Effector memory CD8-positive, alpha-beta T cell (primary cell): ENCODE measurements at places on chromosomes 2 and 18.
A peak's percentile ranks its signal among the peaks of the same experiment; 100 is the strongest.

DNA sequence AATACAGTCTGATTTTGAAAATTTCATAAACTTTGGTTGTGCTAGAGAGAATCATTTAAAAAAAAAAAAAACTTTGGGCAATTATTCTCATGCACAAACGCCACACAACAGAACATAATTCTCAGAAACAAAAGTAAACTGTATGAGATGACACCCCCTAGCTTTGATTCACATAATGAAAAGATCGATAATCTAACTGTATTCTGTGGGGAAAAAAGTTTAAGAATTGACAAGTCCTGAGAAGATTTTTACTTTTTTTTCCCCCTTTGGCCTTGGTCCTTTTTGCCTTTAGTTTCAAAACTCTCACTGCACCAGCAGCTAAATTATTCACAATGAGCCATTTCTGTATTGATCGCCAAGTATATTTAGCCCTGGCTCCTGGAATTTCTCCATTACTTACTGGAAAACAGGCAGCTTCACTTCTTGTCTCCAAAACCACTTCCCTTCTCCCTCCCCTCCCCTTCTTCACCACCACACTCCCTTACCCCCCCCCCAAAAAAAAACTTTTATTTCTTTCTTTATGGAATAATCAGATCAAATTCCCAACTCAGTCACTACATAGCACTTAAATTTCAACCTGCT lies 2.0 kb downstream of the IKZF2 start:
- DNase-seq, result no peak

- no peak for DNase-seq
Measured at GRCh38 chr2:55419233-55419678, 400 bp downstream of the CCDC88A start.

DNA sequence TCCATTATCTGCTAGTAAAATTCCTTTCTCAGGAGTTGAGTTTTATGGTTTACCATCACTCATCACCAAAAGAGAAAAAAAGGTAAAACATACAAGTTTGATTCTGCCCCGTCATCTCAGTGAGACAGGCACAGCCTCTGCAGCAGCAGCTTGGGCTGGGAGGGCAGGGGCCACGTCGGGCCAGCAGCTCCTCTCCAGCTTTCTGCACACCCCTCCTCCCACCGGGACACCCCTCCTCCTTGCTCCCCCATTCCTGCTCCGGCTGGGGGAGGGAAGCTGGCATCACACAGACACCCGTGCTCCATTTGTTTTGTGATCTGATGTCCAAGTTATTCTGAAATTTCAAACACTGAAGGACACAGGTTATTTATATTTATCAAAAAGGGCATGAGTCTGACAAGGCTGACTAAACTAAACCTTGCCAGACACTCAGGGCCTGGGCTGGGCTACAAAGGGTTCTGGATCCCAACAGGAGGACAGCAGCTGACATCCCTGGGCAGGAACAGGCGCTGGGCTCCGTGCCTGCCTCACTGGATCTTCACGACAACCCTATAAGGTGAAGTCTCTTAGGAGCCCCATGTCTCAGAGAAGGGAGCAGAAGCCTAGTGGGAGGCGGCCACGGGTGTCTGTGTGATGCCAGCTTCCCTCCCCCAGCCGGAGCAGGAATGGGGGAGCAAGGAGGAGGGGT lies 71.4 kb downstream of the HDAC4 start:
- no peak for DNase-seq

DNA sequence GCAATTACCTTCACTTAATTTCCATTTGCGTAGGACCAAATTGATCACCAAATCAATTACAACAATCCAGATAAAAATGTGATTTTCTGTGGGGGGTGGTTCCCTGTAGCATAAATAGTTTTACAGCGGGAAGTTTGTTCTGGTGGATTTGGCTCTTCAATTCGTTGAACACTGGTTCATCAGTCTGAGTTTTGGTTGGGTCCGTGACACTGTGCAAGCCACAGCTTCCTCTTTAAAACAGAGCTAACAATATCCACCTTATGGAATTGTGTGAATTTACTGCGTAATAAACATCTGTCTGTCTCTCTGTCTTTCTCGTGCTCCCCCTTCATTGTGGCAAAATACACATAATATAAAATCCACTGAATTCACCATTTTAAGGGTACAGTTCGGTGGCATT lies 310.8 kb downstream of the TGIF1 start:
- no peak for DNase-seq

DNA sequence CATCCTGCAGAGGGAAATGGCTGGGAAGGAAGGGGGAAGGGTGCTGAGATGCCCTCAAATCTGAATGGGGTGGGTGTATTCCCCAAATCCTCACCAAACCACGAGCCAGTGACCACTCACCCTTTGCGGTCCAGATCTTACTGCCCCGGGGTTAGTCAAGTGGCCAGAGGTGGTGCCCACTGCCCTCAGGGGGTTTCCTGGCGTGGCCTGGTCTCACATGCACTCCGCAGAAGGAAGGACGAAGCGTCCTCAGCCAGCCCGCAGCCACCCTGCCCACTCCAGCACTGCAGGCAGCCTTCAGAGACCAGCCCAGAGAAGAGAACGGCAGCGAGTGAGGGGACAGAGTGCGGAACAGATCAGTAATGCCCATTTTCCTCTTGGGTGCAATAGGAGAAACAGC lies 50.4 kb downstream of the IL1RL2 start:
- no peak for DNase-seq

DNA sequence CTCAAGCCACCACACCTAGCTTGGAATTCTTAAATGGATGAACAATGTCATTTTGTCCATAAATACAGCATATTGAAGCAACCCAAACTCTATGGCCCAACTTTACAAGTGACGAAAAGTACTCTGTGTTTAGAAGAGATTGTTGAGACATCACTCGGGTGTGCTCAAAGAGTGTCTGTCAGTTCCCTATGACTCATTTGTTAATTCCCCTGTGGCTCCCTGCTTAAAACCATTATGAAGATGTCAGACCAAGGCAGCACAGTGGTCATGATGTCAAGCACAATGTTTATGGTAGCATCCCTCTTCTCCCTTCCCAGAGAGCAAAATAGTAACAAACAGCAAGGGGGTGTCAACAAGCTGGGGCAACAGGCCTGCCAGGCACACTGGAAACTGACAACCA lies 3.0 kb downstream of the LYG1 start:
- no peak for DNase-seq

- DNase-seq, result no peak
Measured at GRCh38 chr18:7598167-7599047, 31.3 kb downstream of the PTPRM start.

GRCh38 chr2:98698896-98699295 lies 32.0 kb downstream of the MGAT4A start:
- no peak for DNase-seq

DNA sequence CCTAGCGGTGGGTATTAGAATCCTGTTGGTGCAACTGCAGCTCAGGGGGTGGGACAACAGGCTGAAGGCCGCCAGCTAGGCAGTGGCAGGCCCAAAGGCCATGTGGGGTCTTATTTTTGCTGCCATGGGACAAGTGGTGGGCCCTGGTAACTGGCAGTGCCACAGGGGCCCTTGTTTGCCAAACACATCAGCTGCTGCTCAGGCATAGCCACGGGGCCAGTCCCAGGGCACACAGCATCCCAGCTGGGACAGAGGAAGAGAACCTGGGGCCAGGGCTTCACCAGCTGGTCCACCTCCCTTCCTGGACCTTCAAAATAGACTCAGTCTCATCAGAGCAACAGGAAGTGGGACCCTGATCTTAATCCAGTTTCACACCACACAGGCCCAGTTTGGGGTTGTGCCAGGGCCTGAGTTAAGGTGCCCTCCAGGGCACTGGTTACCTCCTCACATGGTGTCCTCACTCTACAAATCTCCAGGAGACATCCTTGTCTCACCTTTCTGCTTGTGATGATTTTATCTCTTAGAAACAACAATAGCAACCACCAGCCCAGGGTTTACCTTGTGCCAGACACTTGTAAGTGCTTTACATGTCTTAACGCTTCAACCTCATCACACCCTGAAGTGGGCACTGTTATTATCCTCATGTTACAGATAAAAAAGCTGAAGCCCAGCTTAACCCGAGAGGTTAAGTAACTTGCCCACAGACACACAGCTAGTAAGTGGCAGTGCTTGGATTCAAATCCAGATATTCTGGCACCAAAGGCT lies 98.5 kb downstream of the GYPC start:
- no peak for DNase-seq

DNA sequence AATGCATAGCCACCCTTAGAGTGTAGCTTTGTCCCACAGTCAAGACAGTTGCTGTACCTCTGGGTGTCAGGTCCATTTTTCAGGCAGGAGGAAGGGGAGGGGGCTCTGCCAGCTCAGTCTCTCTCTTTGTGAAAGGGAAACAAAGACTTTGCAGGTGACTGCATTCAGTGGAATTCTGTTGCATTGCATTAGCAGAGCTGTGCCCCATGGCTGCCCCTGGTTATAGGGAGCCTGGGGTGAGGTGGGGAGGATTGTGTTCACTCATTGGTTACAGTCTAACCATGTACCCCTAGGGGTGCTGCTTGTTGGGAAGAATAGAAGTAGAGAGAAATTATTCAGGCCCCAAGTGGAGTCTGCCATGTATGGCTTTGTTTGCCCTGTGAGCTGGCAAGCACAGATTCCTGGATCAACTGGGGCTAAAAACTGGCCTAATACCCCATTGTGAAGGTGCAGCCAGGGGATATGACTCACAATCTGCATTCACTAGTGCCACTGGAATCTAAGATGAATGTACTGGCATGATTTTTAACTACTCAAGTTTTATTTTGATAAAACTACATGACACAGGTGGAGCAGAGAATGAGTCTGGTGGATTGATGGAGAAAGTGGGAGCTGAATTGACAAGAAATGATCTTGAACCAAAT lies 118.4 kb downstream of the SH3BP4 start:
- DNase-seq, result no peak

DNA sequence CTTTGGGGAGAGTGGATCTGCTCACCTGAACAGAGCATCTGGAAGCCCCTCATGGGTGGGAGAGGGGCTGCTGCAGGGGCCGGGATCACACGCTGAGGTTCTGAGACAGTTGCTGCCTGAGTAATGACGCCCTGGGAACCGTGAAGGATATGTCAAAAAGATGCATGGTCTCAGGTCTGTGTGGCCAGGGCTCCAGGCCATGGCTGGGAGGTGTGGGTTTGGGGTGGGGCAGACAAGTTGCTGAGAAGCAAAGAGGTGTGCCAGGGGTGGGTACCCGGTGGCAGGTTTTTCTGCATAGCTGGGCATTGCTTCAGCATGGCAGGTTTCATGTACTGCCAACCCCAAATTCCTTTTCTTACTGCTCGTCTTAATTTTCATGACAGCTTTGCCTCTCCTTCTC lies 133.5 kb downstream of the RPIA start:
- DNase-seq, result no peak

DNA sequence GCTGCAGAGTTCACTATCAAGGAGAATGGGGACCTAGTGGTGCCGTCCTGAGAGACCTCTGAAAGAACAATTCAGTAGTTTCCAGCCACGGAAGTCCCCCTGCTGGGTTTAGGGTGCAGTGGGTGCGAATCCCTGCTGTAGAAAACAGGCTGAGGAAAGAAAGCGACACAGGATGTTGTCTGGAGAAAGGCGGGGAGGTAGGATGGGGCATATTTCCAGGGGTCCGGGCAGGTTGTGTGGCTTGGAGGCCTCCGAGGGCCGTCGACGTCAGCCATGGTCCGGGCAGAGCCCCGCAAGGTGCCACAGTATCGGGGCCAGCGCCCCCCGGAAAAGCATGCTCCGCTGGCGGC lies 807 bp upstream of the CREB1 start:
- DNase-seq, result peak; percentile 71

GRCh38 chr18:58947136-58947732 lies 82.6 kb downstream of the ZNF532 start:
- DNase-seq, result no peak

DNA sequence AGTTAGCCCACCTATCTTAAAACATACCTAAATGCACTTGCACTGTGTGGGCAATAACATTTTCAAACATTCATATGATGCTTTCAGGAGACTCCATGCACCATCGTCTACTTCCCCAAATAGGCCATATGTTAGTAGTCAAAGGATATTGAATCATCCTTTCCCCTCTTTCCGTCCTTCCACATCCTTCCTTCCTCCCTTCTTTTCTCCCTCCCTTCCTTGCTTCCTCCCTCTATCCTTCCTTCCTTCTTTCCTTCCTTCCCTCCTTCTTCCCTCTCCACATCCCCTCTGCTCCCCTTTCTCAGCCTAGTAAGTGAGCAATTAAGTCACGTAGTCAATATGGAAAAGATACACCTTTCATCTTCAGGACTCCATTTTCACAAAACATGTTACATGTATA lies 73.8 kb downstream of the ZEB2 start:
- no peak for DNase-seq

DNA sequence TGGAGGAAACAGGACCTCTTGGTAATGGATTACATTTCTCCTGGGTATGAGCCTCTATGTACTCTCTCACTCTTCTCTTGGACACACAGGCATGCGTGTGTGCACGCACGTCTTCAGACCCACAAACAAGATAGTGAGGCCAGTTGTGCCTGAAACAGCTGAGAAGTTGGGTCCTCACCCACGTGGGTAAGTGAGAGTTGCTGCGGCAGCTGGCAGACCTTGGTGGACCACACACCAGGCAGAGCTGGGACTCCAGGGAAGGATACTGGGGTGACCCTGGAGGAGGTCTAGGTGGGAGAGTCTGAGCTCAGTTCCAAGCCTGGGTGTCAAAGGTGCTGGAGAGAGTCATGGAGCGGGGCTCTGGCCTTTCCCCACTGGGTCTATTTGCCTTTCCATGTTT lies 194.3 kb downstream of the HAUS1 start:
- no peak for DNase-seq

DNA sequence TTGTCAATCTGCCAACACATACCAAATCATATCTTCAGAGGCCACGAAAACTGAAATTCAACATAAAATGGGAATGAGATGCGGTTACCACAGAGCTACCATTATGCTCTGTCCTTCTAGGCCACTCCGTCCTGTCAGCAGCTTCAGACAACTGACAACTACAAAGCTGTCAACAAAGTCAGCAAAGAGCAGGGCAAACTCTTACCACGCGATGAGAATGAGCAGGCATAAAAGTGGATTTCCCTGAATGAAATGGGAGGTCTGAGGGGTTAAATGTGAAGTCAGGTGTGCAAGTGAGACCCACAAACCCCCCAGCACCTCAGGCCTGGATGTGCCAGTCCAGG lies 130.1 kb downstream of the LNPK start:
- no peak for DNase-seq

- no peak for DNase-seq
Measured at GRCh38 chr2:67669766-67670165, 272.6 kb downstream of the ETAA1 start.

GRCh38 chr2:118202707-118203303 lies 114.5 kb downstream of the INSIG2 start:
- DNase-seq, result peak; percentile 37
